Activated naive CD4-positive, alpha-beta T cell treated with anti-CD3 and anti-CD28 coated beads, Interleukin-2, amount 50 U/mL, for 16 hours (primary cell): ENCODE measurements at places on chromosomes 7 and 10.

DNA sequence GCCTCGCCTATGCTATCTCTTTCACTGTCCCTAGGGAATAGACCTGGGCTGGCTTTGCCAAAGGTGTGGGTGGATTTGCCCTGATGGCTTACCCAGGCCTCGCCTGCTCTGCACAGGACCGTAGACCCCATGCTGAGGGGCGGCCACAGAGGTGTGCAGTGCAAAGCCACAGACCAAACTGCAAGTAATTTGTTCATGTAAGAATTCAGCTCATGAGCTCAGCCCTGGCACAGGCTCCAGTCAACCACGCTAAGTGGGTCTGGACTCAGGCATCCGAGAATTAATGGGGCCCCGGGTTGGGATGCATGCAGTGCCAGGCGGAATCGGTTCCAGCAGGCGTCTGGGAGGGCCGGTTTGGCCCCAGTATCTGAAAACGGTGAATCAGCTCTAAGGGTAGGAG lies 445.2 kb downstream of the DNAJB6 start:
- peak; percentile 8 for DNase-seq

GRCh38 chr7:146146831-146147486 lies 30.4 kb downstream of the CNTNAP2 start:
- DNase-seq = no peak

GRCh38 chr7:142862786-142863400 lies 8.0 kb downstream of the EPHB6 start:
- DNase-seq = no peak

DNA sequence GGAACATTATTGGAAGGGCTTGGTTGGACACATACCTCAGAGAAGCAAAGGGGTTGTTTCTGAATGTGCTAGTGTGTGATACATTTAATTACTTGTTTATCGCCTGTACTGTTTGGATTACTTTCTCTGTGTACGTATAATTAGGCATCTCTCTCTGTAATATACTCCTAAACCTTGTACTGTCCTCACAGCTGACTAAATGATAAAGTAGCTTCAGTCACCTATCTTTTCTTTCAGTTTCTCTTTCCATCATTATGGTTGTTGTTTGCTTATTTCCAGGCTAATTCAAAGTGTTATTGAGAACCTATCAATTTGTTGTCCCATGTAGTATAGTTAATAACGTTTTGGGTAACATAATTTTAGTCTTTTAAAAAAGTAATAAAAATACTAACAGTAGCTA lies 34.0 kb downstream of the MXI1 start:
- no peak for DNase-seq

DNA sequence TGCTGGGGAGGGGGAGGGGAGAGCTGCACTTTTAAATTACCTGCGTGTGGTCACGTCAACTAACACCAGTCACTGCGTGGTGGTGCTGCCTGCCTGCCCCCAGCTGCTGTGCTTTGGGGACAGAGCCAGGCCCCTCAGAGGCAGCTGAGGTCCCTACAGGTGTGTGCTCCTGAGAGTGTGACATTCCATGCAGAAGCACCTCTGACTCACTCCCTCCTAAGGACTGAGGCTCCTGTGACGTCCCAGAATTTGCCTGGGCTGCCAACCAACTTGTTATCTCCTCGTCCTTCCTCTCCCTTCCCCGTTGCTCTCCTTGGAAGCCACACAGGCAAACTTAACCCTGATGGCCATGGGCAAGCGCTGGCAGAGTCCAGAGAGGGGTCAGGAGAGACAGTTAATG lies 563.0 kb downstream of the PARD3 start:
- no peak for DNase-seq

DNA sequence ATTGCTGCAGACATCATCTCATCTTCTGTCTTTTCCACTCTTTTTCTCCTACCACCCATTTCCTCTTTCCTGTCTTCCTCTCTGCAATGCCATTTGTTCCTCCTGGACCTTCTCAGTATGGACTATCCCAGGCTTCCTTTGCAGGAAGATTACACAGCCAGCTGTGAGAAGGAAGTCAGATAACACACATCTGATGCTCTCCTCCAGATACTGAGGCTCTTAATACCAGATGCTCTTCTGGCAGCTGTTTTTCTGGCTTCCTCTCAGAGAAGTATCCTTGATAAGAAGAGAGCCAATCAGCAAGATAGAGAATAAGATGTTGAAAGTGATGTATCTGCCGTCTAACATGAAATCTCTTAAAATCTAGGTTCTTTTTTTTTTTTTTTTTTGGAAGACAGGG lies 14.4 kb downstream of the KIAA1217 start:
- DNase-seq = no peak

GRCh38 chr10:18312374-18313139 lies 172.3 kb downstream of the CACNB2 start:
- DNase-seq = no peak

- no peak for DNase-seq
These were observed 53.3 kb downstream of the WIPF3 start for GRCh38 chr7:29859524-29860185.

DNA sequence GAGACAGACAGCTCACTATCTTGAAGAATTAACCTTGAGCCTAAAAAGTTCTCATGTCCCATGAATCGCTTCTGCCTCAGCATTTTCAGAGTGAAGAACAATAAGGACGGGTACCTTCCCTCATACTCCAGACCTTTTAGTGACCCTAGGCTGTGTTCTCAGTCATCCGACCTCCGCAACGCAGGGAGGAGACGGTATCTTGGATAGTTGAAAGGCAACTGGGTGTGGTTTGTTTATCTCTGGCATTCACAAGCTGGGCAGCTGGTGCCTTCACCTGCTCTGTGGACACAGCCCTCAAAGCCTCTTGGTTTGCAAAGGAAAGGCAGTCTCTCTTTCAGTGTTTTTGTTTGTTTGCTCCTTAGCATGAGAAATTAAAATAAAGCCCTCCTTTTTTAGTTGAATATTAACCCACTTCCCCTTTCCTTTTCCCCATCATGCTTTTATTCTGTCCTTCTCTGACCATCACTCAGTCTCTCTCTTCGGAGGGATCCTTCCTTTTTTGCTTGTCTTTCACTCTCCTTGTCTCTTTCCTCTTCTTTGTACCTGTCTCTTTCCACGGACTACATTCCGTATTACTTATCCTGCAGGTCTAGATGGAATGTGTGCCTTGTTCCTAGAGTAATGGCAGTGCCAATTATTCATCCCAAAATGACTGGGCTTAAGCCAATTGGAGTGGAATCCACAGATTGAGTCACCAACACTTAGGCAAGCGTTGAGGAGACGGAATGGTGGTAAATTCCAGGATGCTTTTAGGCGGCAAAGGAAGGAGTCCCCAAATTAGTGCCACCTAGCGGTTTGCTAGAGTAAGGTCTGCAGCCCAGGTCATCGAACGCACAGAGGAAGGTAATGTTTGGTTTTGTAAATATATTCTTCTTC lies 45.8 kb downstream of the PRR15 start:
- no peak for DNase-seq

GRCh38 chr7:1423264-1423811 lies 35.9 kb downstream of the MICALL2 start:
- DNase-seq = no peak

DNA sequence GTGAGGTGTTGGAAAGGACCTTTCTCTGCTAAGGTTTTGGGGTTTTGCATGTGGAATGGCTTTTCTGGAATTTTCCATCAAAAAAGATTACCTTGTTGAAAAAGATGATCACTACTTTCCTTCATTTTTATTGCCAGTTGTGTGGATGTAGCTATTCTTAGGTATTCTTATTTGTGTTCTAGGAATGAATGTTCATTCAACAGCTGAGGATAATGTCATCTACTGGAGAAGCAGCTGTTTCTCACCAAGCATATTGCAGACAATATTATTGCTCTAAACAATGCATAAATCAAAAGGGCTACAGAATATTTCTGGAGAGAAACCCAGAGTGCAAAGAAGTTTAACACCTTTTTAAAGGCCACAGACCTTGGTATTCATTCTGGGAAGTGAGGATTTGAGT lies 145.6 kb upstream of the CALCR start:
- DNase-seq = no peak

DNA sequence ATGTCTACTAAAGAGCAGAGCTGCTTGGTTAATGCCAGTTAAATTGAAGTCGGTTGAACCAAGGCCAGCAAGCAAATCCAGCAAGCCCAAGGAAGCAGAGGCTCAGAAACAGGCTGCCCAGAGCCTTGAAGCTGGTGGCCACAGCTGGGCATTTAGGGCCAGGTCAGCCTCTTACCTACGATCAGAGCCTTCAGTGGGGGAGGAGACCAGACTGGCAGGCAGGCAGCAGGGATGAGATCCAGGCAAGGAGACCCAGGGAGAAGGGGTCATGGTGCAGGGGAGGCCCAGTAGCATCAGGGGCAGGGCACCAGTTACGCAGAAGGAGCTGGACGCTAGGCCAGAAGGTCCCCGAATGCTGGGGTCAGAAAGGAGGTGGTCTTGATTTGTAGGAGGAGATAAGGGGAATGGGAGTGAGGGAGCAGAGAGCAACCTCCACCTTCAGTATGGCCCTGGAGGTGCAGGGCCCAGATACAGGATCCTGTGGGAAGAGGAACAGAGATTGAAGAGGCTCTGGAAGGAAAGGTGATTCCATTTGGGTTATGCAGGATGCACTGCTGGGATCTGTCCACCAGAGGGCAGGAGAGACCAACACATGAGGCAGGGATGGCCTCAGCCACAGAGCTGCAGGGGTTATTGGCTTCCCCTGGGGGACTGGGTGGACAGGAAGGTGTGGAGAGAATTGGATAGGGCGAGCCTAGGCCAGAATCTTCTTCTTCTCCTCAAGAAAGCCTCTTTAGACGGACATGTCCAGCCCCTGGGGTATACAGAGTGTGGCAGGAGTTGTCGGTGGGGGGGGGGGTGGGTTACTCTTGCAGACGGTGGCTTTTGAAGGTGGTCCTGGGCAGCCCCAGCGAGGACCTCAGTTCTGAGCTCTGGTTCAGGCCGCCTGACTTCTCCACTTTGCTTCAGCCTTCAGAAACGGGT lies 132.6 kb upstream of the PODXL start:
- DNase-seq = peak; percentile 52

GRCh38 chr7:135454060-135454459 lies 55.8 kb downstream of the CNOT4 start:
- no peak for DNase-seq
